ENCODE measurements at places on chromosomes 6 and 20. TPM values are rescaled to one million over a fixed set of nuclear protein-coding genes. Genes with fewer than 3 reads are reported as not detected.

The SLC17A4 gene
- not detected for total RNA-seq

The NMBR gene
- not detected for total RNA-seq

The OOEP gene
- total RNA-seq: not detected

The CABLES2 gene
- 10.7 TPM for total RNA-seq

DNA sequence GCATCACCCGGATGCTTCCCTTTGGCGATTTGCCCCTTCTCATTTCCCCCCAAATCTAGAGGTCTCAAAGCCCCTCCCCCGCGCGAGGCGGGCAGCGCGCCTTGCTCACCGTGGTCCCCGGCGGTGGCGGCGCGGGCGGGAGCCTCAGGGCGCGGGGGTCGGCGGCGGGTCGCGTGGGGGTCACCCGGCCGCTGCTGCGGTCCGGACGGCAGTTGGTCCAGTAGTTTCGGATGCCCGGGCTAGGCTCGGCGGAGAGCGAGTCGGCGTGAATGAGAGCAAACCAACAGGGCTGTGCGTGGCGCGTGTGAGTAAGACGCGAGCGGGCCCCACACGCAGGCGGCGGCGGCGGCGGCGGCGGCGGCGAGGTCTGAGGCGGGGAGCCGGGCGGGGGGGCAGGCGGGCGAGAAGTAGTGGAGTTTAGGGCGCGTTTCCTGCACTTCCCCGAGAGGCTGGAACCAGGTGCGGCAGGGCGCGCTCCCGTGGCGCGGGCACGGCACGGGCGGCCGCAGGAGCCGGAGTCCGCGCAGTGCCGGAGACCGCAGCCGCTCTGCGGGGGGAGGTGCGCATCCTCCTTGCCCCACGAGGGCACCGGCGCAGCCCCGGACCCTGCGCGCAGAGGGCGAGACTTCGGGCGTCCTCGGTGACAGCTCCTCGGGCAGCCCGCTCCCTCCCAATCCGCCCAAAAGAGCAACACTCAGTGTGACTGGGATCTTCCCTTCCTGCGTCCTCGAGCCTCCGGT is 567 bp downstream of the HS3ST5 start:
- DNase-seq: no peak

DNA sequence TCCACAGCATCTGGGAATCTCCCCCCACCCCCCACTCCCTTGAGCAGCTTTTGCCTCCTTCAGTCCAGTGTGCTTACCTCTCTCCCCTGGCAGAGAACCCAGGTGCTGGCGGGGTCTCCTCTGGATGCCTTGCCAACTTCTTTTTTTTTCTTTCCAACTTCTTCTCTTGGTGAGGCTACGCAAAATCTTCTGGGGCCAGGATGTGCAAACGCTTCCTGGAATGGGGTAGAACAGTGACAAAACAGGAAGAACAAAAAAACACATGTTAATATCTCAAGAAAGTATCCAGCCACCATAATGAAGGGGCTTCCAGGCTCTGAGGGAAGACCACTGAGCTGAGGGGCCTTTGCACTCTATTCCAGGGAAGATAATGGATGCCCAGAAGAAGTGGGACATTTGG is 53.9 kb upstream of the DDR1 start:
- DNase-seq: no peak

DNA sequence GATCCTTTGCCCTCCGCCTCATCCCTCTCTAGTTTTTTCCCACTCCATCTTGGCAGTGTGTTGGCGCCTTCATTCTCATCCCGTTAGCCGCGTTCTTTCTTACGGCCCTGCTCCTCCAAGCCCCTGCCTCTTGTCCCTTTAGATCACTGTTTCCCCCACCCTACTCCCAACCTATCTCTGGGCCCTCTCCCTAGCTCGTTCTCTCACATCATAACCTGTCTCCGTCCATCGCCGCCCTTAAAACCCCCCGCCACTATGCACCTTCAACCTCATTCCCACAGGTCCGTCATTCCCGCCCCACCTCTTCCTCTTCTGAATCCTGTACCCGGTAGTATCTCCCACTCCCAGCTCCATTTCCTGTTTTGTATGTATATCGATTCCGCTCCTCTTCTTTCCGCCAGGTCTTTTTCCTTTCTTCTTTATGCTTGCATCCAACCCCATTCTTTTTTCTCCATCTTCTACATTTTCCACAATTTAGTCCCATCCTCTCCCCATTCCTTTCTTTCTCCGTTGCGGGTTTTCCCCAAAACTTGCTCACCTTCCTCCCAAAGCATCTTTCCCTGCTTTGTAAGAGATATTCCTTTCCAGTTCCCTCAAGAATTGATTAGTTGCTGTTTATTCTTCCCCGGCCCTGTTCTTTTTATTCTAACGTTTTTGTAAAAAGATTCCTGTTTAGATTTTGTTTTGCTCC is 671 bp downstream of the EFHC1 start:
- no peak for DNase-seq

- peak; percentile 88 for DNase-seq
These were observed 62.9 kb downstream of the MRPL14 start for GRCh38 chr6:44064089-44064947.

DNA sequence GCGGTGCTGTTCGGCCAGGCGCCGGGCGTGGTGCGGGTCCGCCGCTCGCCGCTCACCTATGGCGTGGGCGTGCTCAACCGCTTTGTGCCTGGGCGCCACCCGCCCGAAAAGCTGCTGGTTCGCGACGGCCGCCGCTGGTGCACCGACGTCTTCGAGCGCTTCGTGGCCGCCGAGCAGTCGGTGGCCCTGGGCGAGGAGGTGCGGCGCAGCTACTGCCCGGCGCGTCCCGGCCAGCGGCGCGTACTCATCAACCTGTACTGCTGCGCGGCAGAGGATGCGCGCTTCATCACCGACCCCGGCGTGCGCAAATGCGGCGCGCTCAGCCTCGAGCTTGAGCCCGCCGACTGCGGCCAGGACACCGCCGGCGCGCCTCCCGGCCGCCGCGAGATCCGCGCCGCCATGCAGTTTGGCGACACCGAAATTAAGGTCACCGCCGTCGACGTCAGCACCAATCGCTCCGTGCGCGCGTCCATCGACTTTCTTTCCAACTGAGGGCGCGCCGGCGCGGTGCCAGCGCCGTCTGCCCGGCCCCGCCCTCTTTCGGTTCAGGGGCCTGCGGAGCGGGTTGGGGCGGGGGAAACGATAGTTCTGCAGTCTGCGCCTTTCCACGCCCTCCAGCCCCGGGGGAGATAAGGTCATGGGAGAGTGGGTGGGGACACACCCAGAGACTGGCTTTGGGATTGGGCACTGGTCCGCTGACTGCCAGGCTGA is 15.7 kb downstream of the ADISSP start:
- DNase-seq: peak; percentile 58

DNA sequence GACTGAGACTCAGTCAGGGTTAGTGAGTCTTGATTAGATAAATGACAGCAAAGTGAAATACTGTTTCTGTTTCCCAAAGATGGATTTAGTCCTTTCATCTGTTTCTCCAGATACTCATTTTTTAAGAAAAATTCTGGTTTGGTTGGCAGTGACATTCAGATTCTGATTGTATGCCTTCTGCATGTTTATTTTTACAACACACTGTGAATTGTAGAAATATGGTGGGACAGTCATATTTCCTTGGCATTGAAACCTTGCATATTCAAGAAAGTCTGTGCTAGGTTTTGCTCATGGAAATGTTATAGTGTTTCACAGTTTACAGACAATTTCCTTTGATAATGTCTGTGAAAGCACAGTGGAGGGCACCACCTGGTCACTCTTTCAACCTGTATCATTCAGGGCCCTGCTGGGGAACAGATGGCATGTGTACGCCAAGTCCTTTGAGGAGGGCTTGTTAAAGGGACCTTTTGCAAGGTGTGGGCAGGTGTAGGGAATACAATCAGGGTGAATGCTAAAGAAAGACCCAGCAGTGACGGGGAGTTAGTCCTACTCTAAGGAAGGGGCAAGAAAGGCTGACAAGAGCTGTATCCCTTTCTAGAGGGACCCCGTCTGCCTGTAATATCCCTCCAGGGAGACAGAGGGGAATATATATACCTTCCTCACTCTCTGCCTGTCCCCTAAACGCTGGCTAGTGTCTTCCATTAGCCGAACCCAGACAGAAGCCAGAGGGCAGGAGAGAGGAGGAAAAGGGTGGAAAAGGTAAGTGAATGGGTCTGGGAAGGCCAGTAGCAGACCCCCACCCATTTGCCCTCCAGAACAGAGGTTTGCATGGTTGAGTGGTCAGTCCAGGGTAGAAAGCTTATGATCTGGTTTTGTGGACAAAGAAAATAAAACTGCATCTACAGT is 10.2 kb downstream of the PLCB4 start:
- no peak for DNase-seq

- DNase-seq: peak; percentile 79
These were observed 101.0 kb downstream of the NRN1 start for GRCh38 chr6:5905431-5906339.

DNA sequence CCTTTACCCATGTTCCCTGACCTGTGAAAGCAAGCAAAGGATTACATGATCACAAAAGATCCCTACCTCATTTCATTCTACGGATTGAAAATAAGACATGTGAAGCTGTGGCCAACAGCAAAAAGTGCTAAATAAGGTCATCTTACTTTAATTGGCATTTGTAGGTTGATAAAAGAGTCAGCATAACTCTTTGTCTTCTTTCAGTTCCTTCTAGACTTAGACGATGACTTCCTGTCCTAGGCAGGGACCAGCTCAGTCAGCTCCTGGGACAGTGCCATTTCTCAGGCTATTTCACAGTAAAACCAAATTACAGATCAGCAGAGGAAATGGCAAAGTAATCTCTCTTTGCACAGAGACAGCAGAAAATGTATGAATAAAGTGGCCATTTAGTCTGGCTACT is 480.7 kb downstream of the RFPL4B start:
- DNase-seq: peak; percentile 74

DNA sequence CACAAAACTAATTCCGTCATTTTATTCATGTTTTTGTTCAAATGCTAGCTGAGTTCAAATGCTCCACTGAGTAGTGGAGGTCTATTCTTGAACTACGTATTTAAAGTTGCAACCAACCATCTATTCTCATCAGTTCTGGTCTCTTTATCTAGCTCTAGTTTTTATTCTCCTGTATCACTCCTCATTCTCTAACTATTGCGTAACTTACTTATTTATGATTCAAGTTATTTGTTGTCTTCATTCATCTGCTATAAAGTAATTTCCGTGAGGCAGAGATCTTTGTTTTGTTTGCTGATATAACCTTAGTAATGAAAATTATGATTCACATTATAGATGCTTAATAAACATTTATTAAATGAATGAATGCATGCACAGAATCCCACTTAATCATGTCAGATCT is 221.6 kb upstream of the ASCC3 start:
- no peak for DNase-seq

GRCh38 chr6:84150705-84151104 is 76.7 kb downstream of the CEP162 start:
- no peak for DNase-seq

GRCh38 chr20:31843881-31844280 is 1.5 kb downstream of the FOXS1 start:
- no peak for DNase-seq

- no peak for DNase-seq
These were observed 43.0 kb upstream of the ZFAND3 start for GRCh38 chr6:37776566-37776965.

DNA sequence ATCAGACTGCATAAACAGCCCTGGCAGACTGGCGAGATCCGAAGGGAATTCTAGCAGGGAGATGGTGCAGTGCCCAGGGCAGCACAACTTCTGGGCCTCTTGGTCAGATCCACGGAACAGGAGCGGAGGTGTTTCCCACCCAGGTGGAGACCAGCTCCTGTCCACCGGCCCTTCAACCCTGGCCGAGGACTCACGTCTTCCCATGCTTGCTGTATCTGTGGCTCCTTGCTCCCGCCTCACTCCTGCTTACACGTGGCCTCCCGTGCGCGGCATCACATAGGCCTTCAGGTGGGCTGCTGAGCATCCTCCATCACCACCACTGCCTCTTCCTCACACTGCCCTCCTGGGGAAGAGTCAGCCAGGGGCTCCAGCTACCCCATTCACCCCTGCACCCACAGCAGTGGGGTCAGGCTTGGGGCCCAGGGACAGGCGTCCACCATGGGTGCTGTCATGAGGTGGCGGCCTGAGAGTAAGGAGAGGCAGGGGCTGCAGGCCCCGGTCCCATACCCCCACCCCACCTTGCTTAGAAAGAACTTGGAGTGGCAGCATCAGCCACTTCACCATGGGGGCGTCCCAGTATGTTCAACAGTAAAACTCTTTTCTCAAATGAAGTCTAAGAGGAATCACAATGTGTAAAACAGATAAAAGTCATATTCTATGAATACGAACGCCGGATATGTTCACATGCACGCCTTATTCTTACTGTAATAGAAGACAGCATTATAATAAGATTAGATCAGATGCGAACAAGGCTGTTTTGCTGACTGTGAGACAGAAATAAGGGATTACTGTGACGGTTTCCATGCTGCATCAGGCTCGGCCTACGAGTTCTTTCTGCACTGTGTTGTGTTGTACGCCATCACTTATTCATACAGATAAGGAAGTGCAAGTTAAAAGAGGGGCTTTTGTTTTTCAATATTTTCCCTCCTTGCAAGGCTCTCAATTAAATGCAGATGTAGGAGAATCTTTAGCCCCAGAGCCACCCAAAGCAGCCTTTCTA is 165.4 kb downstream of the GRM4 start:
- DNase-seq: peak; percentile 44

GRCh38 chr20:59402681-59403080 is 102.3 kb downstream of the EDN3 start:
- no peak for DNase-seq

GRCh38 chr6:112237595-112237994 is 16.8 kb downstream of the LAMA4 start:
- DNase-seq: peak; percentile 74

DNA sequence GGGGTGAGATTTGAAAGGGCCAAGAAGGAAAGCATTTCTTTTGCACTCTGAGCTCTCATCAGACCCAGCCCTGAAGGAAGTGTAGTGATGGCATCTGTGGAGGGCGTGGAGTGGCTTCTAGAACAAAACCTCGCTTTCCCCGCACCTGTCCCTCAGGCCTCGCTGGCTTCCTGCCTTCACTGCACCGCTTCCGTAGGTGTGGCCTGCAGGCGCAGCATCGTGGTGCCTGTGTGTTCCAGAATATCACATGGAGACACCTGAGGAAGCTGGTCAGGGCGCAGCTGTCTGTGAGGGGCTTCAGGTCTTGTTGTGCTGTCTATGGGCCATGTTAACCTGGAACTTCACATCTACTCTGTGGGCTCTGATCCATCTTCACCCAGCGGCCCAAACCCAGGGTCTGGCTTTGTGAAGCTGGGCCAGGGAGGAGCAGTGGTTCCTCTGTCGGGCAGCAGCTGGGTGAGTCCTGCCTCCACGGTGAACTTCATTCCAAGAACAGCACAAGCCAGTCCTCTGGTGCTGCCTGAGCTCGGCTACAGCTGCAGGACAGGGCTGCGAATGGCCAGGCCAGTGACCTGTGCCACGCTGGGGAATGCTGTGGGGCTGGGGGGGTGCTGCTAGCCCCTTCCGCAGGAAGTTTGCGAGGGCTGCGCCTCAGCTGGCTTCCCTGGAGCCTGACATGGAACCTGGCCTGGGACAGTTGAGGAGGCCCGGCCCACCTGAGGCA is 40.9 kb downstream of the DSTN start:
- DNase-seq: no peak

DNA sequence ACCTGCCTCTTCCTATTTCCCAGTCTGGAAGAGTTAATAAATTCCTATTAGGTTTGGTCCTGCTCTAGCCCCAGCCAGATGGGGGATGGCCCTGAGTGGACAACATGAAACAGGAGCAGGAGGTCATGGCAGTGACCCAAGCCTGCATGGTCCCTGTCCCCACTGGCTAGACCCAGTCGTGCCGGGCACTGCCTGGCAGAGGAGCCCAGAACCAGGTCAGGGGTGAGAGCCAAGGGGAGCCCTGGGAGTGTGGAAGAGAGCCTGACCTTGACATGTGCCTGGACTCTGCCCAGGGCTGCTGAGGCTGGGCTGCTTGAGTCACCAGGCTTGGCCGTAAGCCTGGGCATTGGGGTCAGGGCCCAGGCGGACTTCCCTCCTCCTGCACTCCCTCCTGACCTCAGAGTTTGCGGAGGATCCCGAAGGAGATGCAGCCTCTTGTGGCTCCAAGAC is 3.6 kb downstream of the AVP start:
- peak; percentile 81 for DNase-seq
